ENCODE measurements at places on chromosomes 4 and X.

DNA sequence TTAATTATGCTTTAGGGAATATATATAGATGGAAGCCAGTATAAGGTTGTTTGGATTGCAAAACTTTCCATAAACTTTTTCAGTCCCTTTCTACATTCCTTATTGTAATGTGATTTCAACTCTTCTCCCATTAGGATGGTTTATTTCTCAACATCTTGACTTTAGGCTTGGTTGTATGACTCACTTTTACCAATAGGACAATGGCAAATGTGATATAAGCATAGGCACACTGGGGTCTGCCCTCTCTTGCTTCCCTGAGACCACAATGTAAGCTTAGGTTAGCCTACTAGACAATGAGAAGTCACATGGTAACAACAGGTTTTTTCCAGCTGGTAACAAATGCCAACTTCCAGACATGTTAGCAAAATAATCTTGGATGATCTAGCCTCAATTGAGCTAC lies 163.3 kb upstream of the RBPJ start:
- no peak for DNase-seq

DNA sequence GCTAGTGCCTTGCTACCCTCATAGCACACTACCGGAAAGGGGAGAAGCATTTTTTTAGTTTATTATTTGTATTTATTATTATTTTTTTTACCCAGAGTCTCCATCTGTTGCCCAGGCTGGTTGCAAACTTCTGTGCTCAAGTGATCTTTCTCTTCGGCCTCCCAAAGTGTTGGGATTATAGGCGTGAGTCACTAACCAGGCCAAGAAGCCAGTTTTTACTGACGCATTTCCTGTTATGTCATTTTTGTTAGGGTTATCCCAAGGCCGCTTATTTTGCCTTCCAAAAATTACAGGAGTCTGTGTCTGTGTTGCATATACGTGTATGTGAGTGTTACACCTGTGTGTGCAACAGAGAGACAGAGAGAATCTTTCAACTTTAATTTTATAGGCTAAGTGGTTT lies 404.5 kb downstream of the GBA3 start:
- no peak for DNase-seq

DNA sequence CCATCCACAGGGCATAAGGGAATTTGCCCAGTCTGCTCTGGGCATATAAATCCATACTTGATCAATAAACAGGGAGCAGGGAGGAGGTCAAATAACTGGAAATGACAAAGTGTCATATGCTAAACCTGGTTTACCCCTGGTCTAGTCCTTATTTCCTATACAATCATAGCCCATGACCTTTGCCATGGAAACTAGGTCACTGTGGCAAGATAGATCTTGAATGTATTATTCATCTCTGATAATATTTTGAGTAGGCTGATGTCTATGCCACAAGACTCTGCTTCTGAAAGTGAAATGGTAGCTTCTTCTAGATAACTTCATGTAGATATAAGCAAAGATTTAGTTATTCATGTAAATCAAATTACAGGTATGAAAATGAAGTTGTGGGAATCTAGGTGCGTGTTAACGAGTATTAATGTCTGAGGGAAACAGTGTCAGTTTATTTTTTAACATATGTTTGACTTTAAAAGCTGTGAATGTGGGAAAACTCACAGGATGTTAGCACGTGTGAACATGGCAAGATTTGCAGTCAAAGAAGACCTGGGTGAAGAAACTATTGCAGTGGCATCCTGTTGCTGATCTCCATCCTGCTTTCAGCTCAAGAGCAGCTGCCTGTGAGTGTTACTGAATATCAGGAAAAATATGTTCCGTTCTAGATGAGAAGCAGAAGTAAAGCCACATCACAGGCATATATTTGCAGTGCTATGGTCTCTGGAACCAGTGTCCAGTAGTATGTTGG lies 81.8 kb upstream of the NDP start:
- no peak for DNase-seq

- no peak for DNase-seq
Observed at GRCh38 chr4:157220371-157220881, at the start of gene GRIA2. Gene GRIA2, plus strand, starts transcription at chr4:157220728. Its CDS starts 315 bp downstream, at chr4:157221043.

DNA sequence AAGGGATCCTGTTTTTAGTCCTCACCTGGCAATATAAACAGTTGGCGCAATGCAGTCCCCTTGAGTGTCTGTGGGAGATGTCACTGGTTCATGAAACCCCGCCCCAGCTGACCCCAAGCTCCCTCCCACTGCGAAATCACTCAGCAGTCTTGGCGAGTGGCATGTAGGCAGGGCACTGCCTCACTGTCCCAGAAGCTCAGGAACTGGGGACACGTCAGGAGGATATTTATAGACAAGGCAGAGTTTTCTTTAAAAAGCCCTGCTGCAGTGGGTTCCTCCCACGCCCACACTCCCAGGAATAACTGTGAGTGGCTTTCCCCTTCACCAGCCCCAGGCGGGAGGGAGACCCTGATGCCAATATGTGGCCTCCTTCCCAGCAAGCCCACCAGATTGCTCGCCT lies 44.3 kb upstream of the PPP2R2C start:
- DNase-seq, result no peak

- DNase-seq, result no peak
Observed at GRCh38 chr4:26252349-26253025, 68.3 kb upstream of the RBPJ start.

- peak; percentile 22 for DNase-seq
Observed at GRCh38 chrX:136572030-136572429, 40.0 kb downstream of the VGLL1 start.

DNA sequence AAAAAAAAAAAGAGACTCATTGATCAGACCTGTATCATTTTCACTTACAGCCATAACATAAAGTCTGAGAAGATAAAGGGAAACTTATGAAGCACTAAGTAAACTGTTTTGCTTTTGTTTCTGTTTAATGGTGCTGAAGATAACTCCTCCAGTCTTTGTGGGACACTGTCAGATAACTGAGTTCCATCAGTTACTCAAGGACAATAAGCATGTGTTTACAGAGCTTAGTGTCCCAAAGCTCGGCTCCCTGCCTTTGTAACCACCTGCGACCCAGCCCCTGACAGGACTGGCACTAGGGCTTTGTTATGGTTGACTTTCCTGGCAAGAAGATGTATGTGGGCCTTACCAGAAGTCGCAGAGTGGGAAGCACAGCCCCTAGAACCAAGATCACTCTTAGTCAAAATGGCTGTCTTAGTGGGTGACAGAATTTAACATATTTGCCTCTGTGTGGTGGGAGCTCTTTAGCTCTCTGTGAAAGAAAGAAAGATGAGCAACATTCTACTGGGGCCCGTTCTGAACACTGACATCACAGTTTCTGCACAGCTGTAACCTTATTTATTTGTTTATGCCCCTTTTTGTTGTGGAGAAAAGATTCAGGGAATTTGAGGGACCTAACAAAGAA lies 68.1 kb downstream of the FNIP2 start:
- DNase-seq, result no peak

DNA sequence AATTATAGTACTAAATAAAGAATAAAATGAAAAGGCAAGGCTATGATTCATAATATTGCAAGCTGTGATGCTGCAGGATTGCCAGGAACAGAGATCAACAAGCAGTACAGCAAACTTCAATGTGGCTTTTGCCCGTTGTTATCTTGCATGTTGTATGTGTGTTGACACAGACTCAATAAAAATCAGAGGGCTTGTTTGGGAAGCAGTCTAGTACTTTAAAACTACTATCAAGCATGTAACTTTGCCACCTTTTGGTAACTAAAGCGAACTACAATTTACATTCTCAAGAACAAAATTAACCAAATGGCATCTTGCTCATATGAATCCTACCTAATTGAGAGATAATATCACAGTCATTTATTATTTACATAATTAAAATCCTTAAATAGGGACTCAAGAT lies 79.8 kb upstream of the GPM6A start:
- DNase-seq, result peak; percentile 63

DNA sequence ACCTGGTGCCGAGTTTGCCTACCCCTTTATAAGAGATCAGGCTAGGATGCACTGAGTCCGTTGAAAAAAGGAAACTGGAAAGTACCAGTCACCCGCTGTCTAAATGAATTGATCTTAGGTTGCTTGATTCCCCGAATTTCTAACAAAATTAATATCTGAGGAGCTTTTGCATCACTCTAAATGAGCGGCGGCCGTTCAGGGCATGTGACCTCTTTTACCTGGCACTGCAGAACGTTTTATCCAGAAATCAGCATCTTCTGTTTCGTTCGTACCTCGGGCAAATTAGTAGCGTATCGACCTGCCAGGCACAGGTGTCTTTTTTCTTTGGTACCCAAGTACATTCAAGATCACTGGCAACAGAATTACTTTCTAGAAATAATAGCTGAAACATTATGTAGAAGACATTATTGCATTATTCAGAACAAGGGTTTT lies 876 bp downstream of the KLHL2 start:
- DNase-seq, result no peak

DNA sequence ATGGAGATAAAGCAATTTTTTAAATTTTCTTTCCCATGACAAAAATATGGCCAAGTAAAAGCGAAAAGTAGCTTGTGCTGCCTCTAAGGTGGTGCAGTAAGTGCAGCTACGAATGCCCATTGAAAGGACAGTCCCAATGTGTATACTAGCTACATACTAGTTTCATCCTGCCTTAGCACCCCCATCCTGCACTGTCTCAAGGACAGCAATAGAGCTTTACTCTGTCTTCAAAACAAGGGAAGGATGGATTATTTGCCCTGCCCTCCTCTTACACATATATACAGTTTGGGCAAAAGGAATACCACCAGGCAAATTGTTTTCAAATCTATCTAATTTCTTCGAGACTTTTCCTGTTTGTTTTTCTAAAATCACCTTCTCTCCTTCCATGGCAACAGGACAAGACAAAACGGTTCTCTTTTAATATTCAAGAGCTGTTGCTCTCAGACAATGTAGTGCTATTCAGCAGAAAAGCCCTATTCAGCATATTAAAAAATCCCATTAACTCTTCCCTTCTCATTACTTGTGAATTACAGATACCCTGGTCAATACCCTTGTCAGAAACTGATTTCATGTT lies 75.1 kb upstream of the SLC7A11 start:
- no peak for DNase-seq

GRCh38 chr4:75821216-75821615 lies 81.0 kb downstream of the PPEF2 start:
- DNase-seq, result no peak

GRCh38 chrX:137352101-137352660 lies 213.7 kb upstream of the ZIC3 start:
- no peak for DNase-seq

DNA sequence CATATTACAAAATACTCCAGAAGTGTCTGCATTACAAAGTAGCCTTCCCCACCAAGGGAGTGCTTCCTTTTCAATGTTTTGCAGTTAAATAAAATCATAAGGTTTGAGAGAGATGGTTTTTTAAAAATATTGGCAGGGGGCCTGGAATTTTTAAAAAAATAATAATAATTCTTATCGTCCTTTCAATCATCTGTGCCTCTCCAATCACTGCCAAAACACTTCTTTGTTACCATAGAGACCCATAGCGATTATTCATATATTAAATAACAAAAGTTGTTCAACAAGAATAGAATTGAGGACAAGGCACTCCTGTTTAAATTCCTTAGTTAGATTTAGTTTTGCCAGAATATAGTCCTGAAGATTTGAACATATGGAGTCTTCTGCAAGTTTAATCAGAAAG lies 203.1 kb downstream of the FAT4 start:
- DNase-seq, result no peak

DNA sequence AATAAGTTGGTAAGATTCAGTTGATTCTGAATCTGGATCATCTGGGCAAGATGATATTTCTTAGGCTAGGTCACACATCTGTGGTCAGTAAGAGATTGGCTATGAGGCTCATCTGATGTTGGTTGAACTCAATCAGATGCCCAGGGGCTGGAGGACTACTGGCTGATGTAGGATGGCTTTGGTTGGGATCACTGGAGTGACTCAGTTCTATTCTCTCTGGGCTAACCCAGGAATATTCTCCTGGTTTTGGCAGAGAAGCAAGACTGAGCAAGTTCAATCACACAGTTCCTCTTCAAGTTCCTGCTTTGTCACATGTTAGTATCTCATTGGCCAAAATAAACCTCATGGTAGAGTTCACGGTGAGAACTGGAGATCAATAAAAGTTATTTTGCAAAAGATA lies 902.3 kb upstream of the SLIT2 start:
- no peak for DNase-seq

DNA sequence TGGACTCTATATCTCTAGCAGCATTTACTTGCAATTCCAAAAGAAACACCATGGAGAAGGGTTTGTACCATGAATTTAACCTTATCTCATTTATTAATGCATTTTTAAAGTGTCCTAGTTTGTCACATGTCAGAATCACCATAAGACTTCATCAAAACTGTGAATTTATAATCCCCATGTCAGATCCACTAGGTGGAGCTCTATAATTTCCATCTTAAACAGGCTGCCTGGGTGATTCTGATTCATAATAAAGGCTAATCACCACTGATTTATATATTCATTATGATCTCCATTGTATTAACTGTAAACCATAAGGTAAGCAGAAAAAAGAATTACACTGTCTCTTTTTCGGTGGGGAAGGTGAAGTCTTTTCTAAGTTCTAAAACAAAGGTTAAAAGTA lies 4.0 kb downstream of the TCEAL2 start:
- peak; percentile 6 for DNase-seq

DNA sequence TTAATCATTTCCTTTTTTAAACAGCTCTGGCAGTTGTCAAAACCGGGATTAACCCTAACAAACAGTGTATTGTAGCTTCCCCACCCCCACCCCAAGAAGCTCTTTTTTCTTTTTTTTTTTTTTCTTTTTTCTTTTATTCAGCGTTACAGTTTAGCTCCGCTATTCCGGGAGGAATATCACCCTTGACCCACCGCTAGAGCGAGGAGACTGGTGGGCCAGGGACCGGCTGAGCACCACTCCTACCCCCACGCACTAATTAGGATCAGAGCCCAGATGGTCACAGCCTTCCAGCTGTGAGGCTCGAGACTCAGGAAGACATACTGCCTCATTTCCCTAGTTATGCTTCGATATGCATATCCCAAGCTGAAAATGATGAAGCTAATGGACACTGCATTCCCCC lies 2.0 kb downstream of the PARM1 start:
- DNase-seq, result no peak

DNA sequence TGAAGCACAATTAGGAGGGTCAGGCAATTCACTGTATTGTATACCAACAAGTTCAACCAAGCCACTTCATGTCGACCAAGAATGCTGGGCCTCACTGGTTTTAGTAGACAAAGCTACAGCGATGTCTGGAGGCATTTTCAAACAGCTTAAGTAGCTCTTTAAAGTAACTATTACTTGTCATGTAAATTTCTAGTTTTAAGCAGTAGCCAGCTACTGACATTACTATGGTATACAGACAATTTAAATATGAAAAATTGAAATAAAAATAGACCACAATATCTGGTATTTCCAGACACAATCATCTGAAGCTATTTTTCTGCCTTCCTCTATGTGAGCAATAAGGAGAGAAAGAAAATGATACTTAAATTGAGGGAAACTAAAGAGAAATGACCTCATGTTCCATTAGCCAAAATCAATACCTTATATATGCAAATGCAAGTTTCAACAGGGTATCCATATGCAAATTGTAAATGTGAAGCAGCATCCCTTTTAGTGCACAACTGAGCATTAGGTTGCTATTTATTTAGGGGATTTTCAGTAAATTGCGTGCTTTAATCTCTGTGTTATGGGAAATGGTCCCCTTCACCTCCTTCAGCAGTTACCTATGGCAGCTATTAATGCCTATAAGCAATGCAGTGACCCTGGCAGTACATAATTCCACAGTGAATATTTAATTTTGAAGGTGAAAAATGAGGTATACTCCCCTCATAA lies 119.5 kb downstream of the GPC3 start:
- DNase-seq, result no peak

GRCh38 chr4:41281038-41281634 lies 24.4 kb downstream of the UCHL1 start:
- DNase-seq, result peak; percentile 78
